Stimulated activated naive B cell treated with anti-CD40 and anti-IgM and Interleukin-4, amounts not matched to agents 10 μg/mL and 1 μg/mL and 100 μg/mL, for 72 hours (primary cell): ENCODE measurements at places on chromosomes 7 and 10.

GRCh38 chr10:25614652-25615051, 319.4 kb upstream of the MYO3A start:
- H3K4me1 ChIP-seq, result no peaks in the 10 kb centered on the region
- H3K36me3 ChIP-seq, result peaks cover 1% of the 10 kb centered on the region
- no peak overlapping the region for H3K27ac ChIP-seq
- peaks cover 5% of the 10 kb centered on the region for H3K27me3 ChIP-seq

DNA sequence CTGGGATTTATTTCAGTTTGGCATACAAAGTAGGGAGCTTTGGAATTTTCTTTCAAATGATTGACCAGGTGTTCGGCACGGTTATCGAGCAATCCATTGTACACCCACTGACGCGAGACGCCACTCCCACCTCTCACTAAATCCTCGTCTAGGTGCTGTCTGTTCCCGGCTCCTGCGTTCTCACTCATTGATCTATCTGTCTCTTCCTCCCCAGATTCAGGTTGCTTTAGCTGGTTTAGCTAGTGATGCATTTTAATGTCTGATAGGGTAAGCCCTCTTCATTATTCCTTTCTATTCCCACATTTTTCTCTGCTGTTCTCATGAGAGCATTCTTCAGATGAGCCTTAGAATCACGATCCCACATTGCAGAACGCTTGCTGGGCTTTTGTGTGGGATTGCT, 91.7 kb downstream of the ELFN1 start:
- no peak overlapping the region for H3K4me3 ChIP-seq
- H3K4me1 ChIP-seq, result peaks cover under 1% of the 10 kb centered on the region
- no peaks in the 10 kb centered on the region for H3K36me3 ChIP-seq
- no peak overlapping the region for H3K27ac ChIP-seq
- peaks cover 29% of the 10 kb centered on the region for H3K27me3 ChIP-seq

- H3K27ac ChIP-seq, result no peak overlapping the region
- no peak overlapping the region for H3K4me3 ChIP-seq
- H3K27me3 ChIP-seq, result no peaks in the 10 kb centered on the region
- H3K4me1 ChIP-seq, result peaks cover 13% of the 10 kb centered on the region
- DNase-seq, result no peak
Observed at GRCh38 chr7:24751484-24751883, 5.8 kb downstream of the GSDME start.

DNA sequence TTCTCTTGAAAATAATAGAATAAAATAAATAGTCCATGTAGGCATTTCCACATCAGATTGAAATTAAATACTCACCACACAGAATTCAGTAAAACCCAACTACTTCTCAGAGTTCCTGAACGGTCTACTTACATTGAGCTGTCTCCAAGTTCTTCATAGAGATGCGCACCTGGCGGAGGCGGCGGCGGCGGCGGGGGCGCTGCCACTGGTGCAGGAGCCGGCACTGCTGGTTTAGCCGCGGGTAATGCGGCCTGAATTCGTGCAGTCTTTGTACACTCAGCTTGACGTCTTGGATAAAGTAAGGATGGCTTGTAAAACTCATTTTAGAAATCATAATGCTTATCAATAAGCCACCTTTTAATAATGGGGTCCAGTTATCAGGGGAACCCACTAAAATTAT, 973.8 kb downstream of the PCDH15 start:
- no peak overlapping the region for H3K27ac ChIP-seq
- H3K36me3 ChIP-seq, result no peaks in the 10 kb centered on the region
- no peaks in the 10 kb centered on the region for H3K4me1 ChIP-seq
- no peak overlapping the region for H3K4me3 ChIP-seq
- no peaks in the 10 kb centered on the region for H3K27me3 ChIP-seq

DNA sequence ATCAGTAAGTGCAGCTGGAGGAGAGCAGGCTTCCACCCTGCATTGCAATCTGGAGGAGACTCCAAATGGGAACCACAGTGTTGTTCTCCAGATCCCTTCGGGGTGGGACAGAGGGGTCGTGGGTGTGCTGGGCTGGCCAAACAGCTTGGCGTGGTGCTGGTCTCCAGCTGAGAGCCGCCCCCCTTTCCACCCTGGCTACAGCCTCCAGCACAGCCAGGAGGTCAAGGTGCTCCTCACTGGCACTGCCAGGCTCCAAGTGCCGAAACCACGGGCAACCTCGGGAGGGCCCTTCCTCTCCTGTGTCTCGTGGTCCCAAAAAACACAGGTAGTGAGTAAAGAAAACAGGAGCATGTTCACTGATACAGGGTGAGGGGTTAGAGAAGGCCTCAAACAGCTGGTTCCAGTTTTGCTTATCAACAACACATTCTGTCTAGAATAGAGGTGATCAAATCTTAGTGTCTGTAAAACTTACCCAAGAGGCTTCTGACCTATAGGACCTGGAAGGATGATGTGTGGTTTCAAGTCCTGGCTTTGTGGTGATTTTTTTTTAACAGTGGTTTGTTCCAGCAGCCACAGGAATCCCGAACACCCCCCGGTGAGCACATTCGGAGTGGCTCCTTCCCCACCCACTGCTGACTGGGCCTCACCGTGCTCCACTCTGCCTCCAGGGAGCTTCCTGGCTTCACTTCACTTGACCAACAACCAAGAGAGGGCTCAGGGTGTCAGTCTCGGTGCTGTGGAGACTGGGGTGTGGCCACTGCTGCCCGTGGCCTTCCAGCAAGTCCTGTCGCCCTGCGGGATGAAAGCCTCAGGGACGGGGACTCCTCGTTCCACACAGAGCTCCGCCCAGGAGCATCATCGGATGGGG, 31.2 kb upstream of the EN2 start:
- H3K27me3 ChIP-seq, result peaks cover 77% of the 10 kb centered on the region
- no peaks in the 10 kb centered on the region for H3K4me1 ChIP-seq
- no peak overlapping the region for H3K27ac ChIP-seq
- no peak for DNase-seq
- no peak overlapping the region for H3K4me3 ChIP-seq
- no peaks in the 10 kb centered on the region for H3K36me3 ChIP-seq

GRCh38 chr10:78260141-78260540, 226.5 kb downstream of the RPS24 start:
- no peak overlapping the region for H3K4me3 ChIP-seq
- no peaks in the 10 kb centered on the region for H3K4me1 ChIP-seq
- H3K27me3 ChIP-seq, result no peaks in the 10 kb centered on the region
- H3K36me3 ChIP-seq, result no peaks in the 10 kb centered on the region

- no peaks in the 10 kb centered on the region for H3K27me3 ChIP-seq
- no peak overlapping the region for H3K27ac ChIP-seq
- peaks cover 2% of the 10 kb centered on the region for H3K4me1 ChIP-seq
Observed at GRCh38 chr7:35624299-35625186, 70.4 kb downstream of the HERPUD2 start.

GRCh38 chr7:94022550-94022949, 18.4 kb upstream of the BET1 start:
- peaks cover 11% of the 10 kb centered on the region for H3K36me3 ChIP-seq
- peak; percentile 53 for DNase-seq
- H3K4me3 ChIP-seq, result peak overlapping the region; percentile 2
- H3K4me1 ChIP-seq, result peaks cover 7% of the 10 kb centered on the region
- H3K27me3 ChIP-seq, result no peaks in the 10 kb centered on the region

DNA sequence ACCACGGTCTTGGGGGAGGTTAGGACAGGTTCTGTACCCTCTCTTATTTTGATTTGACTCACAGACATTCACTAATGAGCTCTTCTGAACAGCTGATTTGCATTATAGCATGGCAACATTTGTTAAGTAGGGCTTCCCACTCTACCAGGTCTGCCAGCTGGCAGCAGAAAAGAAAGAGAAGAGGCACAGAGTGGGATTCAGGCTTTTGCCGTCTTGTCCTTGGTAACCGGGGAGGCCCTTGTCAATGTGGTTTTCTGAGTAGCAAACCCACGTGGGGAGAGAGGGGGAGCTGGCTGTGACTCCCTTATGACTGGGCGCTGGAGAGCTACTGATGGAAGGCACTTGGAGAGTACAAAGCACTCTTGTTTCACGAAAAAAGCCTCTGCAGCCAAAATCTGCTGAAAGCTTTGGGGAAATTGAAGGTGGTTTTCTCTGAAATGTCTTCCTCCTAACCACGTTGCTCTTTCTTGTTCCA, 355.3 kb upstream of the GALNT17 start:
- DNase-seq, result no peak
- no peak overlapping the region for H3K27ac ChIP-seq
- no peaks in the 10 kb centered on the region for H3K27me3 ChIP-seq
- peaks cover 2% of the 10 kb centered on the region for H3K4me1 ChIP-seq

DNA sequence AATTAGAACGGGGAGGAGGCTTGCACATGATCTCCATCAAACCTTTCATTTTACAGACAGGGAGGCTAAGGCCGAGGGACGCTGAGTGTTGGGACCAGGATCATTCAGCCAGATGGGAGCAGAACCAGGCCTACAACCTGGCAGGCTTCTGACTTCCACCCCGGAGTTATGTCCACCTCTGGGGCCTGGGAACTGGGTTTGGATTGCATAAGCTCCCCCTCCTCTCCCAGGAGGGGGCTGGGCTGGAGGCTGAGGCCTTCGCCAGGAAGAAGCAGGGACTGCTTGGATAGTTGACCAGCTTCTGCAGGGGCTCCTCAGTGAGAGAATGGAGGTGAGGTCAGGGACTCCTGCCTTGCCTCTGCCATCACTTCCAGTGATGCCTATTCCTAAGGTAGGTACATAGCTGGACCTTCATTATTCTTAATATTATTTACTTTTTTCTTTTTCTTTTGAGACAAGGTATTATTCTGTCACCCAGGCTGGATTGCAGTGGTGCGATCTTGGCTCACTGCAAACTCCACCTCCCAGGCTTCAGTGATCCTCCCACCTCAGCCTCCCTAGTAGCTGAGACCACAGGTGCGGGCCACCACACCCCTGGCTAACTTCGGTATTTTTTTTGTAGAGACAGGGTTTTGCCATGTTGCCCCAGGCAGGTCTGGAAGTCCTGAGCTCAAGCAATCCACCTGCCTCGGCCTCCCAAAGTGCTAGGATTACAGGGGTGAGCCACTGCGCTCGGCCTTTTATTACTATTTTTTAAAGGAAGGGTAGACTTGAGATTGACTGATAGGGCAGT, 1.3 kb downstream of the SNX10 start:
- peak overlapping the region; percentile 91 for H3K4me3 ChIP-seq
- no peak for DNase-seq
- H3K4me1 ChIP-seq, result peaks cover 58% of the 10 kb centered on the region
- no peaks in the 10 kb centered on the region for H3K27me3 ChIP-seq
- H3K27ac ChIP-seq, result peak overlapping the region; percentile 95
- H3K36me3 ChIP-seq, result peaks cover 4% of the 10 kb centered on the region

- H3K27me3 ChIP-seq, result no peaks in the 10 kb centered on the region
- H3K36me3 ChIP-seq, result peaks cover 30% of the 10 kb centered on the region
- no peak for DNase-seq
- peaks cover 21% of the 10 kb centered on the region for H3K4me1 ChIP-seq
Observed at GRCh38 chr7:55970978-55971377, 6.6 kb downstream of the NIPSNAP2 start.

GRCh38 chr10:61486738-61487396, 33.7 kb upstream of the TMEM26 start:
- H3K4me1 ChIP-seq, result no peaks in the 10 kb centered on the region
- H3K4me3 ChIP-seq, result no peak overlapping the region

DNA sequence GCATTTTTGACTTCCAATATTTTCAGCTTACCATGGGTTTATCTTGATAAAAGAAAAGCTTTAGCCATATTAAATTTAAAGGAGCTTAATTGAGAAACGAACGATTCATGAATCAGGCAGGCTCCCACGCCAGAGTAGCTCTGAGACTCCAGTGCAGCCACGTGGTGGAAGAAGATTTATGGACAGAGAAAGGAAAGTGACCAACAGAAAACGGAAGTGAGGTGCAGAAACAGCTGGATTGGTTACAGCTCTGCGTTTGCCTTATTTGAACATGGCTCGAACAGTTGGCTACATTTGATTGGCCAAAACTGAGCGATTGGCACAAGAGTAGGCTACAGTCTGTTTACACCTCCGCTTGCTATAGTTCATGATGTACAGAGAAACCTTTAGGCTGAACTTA, 395.4 kb downstream of the GATA3 start:
- peaks cover 9% of the 10 kb centered on the region for H3K27me3 ChIP-seq
- DNase-seq, result no peak
- no peaks in the 10 kb centered on the region for H3K36me3 ChIP-seq
- no peak overlapping the region for H3K27ac ChIP-seq
- no peak overlapping the region for H3K4me3 ChIP-seq
- H3K4me1 ChIP-seq, result no peaks in the 10 kb centered on the region

- no peak overlapping the region for H3K4me3 ChIP-seq
- DNase-seq, result no peak
- no peaks in the 10 kb centered on the region for H3K36me3 ChIP-seq
- no peaks in the 10 kb centered on the region for H3K27me3 ChIP-seq
- H3K27ac ChIP-seq, result no peak overlapping the region
- no peaks in the 10 kb centered on the region for H3K4me1 ChIP-seq
Observed at GRCh38 chr10:129848696-129849451, 115.2 kb downstream of the EBF3 start.

DNA sequence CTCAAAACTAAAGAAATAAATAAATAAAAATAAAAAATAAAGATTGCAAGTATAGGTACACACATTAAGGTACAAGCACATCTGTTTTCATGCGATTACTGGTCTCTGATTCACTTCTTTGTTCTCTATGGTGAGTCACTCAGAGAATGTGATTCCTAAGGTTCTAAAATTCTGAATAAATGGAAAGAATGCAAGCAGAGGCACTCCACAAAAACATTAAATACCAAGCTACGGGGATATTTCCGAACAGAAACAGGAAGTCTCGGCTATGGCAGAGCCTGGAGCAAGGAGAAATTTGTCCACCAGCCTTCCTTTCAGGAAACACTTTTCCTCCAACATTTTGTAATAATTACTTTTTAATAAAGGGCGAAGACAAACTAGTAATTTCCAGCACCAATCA, 1.4 kb downstream of the VOPP1 start:
- H3K27ac ChIP-seq, result peak overlapping the region; percentile 97
- DNase-seq, result no peak
- H3K36me3 ChIP-seq, result peaks cover 8% of the 10 kb centered on the region

GRCh38 chr10:16742165-16742960, 74.9 kb downstream of the RSU1 start:
- H3K27me3 ChIP-seq, result no peaks in the 10 kb centered on the region
- H3K36me3 ChIP-seq, result peaks cover 51% of the 10 kb centered on the region
- no peak overlapping the region for H3K4me3 ChIP-seq
- DNase-seq, result no peak
- H3K27ac ChIP-seq, result no peak overlapping the region

GRCh38 chr7:140398821-140399220, 491 bp upstream of the SLC37A3 start:
- DNase-seq, result no peak
- H3K4me3 ChIP-seq, result peak overlapping the region; percentile 93
- no peaks in the 10 kb centered on the region for H3K27me3 ChIP-seq

DNA sequence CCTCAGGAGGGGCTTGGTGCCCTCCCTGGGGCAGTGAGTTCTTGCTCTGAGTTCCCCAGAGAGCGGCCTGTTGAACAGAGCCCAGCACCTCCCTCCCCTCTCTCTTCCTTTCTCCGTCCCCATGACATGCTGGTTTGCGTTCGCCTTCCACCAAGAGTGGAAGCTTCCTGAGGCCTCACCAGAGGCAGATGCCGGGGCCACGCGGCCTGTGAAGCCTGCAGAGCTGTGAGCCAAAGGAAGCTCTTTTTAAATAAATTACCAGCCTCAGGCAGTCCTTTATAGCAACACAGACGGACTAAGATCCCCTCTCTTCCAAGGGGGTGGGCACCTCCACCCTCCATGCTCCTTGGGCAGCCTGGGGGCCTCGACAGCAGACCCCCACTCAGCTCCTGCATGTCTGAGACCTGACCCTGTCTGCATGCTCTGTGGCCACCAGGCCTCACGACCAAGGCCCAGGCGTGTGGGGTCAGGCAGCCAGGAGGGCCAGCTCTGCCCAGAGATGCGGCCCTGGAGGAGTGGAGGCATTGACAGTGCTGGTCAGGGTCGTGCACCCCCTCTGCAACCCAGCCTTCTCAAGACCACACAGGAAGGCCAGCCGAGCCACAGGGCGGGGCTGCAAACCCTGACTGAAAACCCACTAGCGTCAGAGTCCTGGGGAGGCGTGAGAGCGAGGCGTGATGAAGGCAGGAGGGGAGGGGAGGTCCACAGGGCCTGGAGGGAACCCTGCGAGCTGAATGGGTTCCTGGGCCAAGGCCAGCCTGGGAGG, 54.6 kb upstream of the ADGRA1 start:
- no peaks in the 10 kb centered on the region for H3K4me1 ChIP-seq
- no peak for DNase-seq
- H3K27me3 ChIP-seq, result peaks cover 30% of the 10 kb centered on the region
- H3K27ac ChIP-seq, result no peak overlapping the region
